ENCODE measurements at places on chromosomes 13 and 19.

- DNase-seq = no peak
Measured at GRCh38 chr19:57642396-57643046, 9.6 kb downstream of the ZNF211 start.

- no peak for DNase-seq
Measured at GRCh38 chr19:48804496-48804895, 6.3 kb downstream of the BCAT2 start.

GRCh38 chr13:95477187-95477586, 75.3 kb upstream of the CLDN10 start:
- DNase-seq = no peak

DNA sequence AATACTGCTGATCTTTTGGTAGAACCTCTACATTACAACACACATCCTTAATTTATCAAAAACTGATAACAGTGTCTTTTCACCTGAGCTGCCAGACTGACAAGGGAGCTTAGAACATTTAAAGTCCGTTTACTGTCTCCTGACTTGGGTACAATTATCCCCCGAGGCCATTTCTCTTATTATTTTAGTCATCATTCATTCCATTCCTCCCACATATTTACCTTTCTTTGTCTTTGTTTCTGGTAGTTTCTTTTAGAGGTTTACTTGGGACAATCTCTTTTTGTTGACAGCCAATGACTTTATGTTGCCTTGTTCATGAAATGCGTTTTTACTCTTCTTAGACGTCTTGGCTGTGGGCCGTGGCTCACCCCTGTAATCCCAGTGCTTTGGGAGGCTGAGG, 186.9 kb downstream of the PCCA start:
- no peak for DNase-seq

- no peak for DNase-seq
Measured at GRCh38 chr19:326871-327270, 17.7 kb downstream of the MIER2 start.

DNA sequence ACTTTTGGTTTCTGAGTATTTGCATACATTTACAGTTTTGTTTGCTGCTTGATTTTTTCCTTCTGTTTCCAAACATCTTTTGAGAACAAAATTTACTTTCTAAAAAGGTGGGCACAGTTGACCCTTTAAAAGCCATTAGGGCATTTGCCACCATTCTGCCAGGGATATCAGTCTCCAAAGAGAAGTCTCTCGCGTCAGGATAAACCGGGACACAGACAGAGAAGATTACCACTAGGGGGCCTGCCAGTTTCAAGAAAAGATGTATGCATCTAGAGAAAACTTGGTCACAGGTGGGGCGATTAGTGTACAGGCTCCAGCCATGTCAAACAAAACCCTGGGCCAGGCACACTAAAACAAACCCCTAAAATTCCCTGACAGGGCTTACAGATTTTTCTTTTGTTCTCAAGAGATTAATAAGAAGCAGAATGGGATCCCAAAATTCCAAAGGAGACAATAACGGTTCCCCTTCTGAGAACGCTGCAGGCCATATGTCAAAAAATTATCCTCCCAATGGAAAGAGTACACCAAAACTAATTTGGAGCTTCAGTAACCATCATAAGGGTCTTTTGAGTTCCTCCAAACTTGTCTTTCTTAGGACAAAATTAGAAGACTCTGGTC, 10.7 kb upstream of the PABPC3 start:
- peak; percentile 35 for DNase-seq

GRCh38 chr19:50178320-50178719, 15.2 kb upstream of the IZUMO2 start:
- no peak for DNase-seq

DNA sequence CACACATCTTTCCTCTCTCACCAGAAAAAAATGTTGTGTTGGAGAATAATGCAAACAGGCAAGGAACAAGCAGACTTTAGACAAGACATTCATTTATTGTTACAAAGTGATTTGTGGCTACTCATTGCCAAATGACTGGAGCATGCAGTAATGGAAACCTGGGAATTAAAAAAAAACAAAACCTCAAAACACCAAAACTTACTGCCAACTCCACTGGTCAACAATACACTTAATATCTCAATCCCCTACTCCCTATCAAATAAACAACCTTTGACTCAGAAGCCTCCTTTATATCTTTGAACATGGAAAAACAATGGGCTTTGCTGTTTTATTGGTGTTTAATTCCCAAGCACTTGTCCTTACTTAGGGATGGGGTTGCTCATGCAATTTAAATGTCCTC, 112.8 kb downstream of the POSTN start:
- no peak for DNase-seq

DNA sequence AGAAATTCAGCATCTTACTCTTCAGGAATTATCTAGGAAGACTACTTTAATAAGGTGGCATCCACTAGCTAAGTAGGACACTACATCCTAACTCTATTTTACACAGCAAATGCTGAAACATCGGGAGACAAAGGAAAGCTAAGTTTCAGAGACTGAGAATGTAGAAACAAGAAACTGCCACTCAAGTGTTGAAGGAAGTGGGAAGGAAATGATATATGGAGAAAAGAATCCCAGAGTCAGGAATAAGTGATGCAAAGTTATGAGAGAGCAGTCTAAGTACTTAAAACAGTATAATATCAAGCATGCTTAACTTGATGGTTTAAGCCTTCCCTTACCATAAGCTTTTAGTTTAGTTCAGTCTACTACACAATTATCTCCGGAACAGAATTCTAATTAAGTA, 52.4 kb downstream of the RBM26 start:
- DNase-seq = no peak

- no peak for DNase-seq
Measured at GRCh38 chr13:22925881-22926747, 254.7 kb upstream of the SGCG start.

DNA sequence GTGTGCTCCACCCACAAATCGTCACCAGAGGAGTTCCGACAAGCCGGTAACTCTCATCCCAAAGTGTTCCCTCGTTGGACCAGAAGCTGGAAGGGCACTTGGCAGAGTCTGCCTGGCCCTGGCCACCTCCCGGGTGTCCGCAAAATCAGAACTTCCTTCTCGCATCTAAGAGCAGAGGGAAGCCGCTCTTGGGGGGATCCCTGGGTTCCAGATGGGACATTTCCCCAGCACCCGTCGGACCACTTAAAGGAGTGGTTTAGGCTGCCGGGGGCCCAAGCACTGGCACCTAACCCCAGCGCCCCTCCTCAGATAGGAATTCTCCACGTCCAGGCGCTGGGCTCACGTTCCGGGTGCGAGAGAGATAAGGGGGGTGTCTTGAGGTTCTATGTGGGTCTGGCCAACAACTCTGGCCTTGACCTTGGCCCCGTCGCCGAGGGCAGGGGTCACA, 857 bp upstream of the MAP2K7 start:
- no peak for DNase-seq

- DNase-seq = peak; percentile 88
Measured at GRCh38 chr13:20136781-20137703, 23.8 kb downstream of the GJA3 start.

- peak; percentile 91 for DNase-seq
Measured at GRCh38 chr19:1266129-1266915, 2.8 kb upstream of the CIRBP start.

GRCh38 chr13:98676239-98676638, 76.2 kb downstream of the SLC15A1 start:
- no peak for DNase-seq

DNA sequence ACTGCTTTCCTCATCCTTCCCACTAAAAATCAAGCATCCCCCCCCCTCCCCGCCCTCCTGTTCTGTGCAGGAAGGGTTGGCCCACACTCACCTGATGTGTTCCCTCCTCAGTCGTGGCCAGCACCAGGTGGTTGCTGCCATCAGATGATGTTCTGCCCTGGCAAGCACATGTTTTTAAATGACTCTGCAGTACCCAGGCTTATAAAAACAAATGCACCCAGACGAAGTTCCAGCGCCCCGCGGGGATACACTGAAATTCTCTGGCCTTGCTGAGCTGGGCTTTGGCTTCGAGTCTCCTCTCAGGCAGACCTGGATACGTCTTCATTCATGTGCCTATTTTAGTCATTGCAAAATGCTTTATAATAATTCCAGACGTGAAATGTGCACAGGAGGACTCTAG, 316.3 kb downstream of the DLEU7 start:
- DNase-seq = no peak

DNA sequence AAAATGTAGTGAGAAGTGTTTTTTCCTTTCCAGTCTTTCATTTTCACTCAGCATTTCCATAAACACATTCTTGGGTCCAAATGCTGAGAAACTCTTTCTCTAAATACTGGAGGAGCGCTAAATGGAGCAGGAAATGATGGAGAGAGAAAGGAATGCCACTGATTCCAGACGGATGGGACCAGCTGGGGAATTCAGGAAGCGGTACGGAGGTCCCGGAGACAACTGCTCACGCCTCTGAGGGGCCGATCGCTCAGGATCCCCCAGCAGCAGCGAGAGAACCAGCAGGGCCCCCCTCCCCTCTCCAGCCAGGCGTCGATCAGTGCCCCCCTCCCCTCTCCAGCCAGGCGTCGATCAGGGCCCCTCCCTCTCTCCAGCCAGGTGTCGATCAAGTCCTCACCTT, 13.2 kb downstream of the RASA3 start:
- no peak for DNase-seq

DNA sequence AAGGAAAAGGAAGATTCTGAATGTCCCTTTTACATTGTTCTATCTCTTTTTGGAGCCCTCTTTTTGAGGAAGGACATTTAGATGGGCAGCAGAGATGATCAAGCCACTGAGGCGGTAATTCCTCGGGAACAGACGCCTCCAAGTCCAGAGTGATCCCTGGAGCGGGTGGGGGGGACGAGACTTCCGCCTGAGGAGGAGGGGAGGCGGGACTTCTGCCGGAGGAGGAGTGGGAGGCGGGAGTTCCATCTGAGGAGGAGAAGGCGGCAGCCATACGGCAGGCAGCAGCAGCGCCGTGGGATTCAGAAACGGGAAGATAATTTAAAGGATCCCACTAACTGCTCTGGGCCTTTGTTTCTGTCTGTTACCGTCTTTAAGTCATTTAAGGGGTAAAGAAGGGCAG, 37.6 kb upstream of the CD177 start:
- no peak for DNase-seq

GRCh38 chr13:97256343-97256783, 34.2 kb downstream of the MBNL2 start:
- no peak for DNase-seq

DNA sequence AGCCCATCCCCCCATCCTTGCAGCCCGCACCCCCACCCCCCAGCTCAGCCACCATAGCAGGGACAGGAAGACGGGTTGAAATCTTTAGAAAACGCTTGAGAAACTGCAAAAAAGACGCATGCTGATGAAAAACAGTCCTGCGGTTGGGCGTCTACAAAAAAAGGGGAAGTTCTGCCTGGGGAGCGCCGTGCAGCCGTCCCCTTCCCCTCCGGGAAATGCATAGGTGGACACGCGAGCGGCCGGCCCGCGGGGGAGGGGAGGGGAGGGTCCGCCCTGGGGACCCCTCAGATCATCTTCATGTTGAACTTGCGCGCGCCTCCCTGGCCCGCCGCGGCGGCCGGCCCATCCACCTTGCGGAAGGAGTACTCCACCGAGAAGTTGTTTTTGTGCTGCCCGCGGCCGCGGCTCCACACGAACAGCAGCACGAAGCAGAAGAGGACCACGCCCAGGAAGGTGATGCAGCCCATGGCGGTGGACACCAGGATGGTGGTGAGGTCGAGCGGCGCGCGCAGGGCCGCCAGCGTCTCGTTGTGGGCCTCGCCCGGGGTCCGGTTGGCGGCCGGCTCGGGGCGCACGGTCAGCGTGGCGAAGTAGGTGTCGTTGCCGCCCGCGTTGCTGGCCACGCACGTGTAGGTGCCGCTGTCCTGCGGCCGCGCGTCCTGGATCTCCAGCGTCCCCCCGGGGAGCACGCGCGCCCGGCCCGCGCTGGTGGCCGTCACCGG, 7.9 kb upstream of the PEAK3 start:
- DNase-seq = no peak

GRCh38 chr13:104782741-104783140, 1716.5 kb upstream of the SLC10A2 start:
- no peak for DNase-seq

DNA sequence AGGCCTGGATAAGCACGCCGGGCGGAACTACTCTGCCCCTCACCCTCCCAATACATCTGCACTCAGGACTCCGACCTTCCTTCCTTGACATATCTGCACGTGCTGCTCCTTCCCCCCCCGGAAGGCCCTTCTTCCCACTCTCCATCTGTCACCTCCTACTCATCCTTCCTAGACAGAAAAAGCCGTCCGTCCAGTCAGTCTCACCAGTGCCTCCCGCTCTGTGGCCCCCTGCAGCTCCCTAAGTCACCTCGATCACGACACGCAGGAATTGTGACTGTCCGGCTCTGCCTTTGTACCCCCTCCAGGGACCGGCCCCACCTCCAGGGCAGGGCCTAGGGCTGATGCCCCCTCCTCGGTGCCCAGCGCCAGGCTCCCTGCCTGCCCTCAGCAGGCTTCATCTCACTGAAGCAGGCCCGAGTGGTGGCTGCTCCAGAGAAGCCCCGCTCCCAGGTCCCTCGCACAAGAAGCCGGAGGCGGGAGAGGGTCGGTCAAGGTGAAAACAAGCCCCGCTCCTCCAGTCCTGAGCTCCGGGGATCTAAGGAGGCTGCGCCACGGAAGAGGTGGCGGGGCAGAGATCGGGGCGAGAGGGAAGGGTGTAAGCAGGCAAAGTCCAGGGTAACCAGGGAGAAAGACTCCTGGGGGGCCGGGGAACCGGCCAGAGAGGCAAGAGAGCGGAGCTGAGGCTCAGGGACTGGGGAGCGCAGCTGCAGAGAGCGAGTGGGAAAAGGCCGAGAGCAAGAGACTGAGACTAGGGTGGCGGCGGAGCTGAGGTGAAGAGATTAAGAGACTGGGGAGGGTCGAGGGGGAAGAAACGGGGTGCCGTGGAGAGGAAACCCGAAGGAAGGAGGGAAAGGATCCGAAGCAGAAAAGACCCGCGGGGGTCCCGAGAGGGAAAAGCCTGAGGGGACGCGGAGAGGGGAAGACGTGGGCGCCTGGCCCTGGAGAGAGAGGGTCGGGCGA, 1.1 kb downstream of the PPP6R1 start:
- no peak for DNase-seq

- DNase-seq = no peak
Measured at GRCh38 chr13:50055454-50055853, 40.2 kb downstream of the KCNRG start.

- DNase-seq = no peak
Measured at GRCh38 chr13:98482476-98483444, 94.1 kb downstream of the STK24 start.

DNA sequence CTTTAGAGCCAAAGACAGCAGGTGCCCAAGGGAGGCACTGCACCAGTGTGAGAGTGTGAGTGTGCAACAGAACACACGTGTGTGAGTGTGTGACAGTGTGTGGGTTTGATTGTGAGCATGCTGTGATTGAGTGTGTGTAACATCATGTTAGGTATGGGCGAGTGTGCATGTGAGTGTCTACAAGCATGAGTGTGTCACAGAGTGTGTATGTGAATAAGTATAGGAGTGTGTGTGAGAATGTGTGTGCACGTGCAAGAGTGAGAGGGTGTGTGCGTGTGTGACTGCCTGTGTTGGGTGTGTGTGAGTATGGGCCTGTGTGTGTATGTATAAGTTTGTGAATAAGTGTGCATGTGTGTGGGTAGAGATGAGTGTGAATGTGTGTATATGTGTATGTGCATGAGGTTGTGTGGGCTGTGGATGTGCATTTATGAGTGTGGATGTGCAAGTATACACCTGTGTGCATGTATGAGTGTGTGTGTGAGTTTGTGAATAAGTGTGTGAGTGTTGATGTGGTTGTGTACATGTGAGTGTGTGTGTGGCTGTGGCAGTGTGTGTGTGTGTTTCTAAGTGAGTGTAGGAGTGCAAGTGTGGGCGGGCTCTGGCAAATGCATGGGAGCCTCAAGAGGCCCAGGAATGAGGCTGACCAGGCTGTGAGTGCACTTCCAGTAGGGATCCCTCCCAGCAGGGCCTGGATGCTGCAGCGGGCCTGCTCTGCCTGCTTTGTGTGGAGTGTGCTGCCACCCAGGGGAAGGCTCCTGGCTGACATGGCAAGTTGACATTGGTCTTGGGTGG, 198.4 kb downstream of the COL4A1 start:
- peak; percentile 67 for DNase-seq
